ENCODE measurements at places on chromosomes 6 and 20. TPM values are rescaled to one million over a fixed set of nuclear protein-coding genes. Genes with fewer than 3 reads are reported as not detected.

The CRISP2 gene
- not detected for total RNA-seq

The DACT2 gene
- total RNA-seq, result 0.46 TPM

The LY6G6D gene
- not detected for total RNA-seq

The CITED2 gene
- total RNA-seq, result 215 TPM

The PHACTR1 gene
- total RNA-seq, result 75.5 TPM

The FOXF2 gene
- 0.18 TPM for total RNA-seq

The PNLDC1 gene
- total RNA-seq, result 0.35 TPM

The MYMX gene
- 0.41 TPM for total RNA-seq

The LAMA4 gene
- 69.9 TPM for total RNA-seq

GRCh38 chr6:110085285-110085684 lies 94.2 kb downstream of the WASF1 start:
- no peak for DNase-seq

GRCh38 chr20:43955062-43955749 lies 40.6 kb downstream of the TOX2 start:
- DNase-seq, result no peak

GRCh38 chr6:142707255-142707654 lies 237.7 kb downstream of the HIVEP2 start:
- no peak for DNase-seq

DNA sequence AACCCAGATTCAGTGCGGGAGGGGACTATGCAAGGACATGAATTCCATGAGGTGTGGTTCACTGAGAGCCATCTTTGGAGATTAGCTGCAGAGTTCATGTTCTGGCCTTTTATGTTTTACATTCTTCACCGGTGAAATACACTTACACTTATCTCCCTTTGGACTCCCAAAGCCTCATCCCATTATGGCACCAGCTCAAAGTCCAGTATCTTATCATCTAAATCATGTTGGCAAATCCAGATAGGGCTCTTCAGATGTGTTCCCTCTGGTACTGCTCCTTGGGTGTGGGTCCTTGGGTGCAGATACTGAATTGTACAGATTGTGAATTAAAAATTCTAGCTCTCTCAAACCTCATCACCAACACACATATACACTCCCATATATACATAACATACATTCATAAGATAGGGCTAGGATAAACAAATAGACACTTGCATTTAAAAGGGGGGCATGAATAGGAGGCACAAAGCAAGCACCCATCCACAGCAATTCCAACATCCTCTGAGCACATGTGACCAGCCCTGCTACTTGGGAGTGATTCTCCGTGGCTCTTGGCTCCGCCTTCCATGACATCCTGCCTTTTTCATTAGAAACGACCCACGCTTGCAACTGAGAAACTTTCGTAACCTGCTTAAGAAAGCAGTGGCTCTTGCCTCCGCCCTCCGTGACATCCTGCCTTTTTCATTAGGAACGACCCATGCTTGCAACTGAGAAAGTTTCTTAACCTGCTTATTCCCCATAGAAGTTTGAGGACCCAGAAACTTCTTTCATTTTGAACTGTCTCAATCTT lies 53.6 kb upstream of the LRRC1 start:
- DNase-seq, result no peak

DNA sequence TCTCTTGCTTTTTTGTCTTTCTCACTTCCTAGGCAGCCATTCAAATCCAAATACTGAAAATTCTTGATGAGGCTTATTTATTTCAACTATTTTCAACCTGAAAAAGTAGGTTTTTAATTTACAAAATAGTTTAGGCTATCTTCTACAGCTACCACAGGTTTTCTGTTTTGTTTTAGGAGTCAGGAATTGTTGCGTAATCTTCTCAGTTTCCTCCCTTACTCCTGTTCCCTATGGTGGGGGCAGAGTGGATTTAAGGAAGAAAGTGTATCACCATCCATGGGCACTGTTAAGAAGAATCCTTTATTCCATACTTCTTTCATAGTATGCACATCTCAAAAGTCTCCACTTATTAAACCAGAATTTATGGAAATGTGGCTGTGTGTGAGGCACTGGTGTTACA lies 182.4 kb downstream of the KHDC1L start:
- DNase-seq, result no peak

- DNase-seq, result no peak
These were observed 143.2 kb downstream of the PREX1 start for GRCh38 chr20:48684501-48685041.

- DNase-seq, result no peak
These were observed 162.4 kb downstream of the ID4 start for GRCh38 chr6:19999319-20000191.

- no peak for DNase-seq
These were observed 57.2 kb downstream of the CHD6 start for GRCh38 chr20:41560970-41561369.

DNA sequence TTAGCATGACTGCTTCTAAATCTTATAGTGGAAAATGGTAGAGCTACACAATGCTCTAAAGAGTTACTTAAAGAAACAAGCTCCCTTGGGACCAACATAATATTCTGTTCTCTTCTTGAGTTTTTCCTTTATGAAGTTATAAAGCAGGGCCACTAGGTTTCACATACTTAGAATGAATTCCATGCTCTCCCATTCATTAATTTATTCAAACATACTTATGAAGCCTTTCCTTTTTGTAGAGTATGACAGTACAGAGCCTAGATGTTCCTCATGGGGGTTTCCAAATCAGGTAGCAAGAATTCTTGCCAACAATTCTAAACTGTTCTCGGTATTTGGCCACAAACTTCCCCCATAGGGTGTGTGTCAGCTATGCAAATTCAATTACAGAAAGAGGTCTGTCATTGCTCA lies 20.6 kb upstream of the FABP7 start:
- no peak for DNase-seq

DNA sequence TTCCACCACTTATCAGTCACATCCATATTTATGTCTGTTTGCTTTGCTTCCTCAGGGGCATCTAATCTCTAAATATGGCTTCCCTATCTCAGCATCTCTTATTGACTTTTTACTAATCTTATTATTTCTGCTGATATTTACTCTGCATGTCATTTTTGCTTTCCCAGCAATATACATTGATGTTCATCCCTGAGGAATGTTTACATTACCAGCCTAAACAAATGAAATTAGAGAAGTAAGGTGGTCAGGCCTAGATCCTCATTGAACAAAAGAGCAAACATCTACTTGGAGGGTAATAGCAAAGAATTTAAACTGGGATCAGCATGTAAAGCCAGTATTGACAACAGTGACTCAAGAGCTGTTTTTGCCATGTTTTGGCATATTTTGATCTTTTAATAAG lies 546.4 kb downstream of the MMUT start:
- DNase-seq, result no peak

- no peak for DNase-seq
These were observed 623 bp downstream of the MYBL2 start for GRCh38 chr20:43667341-43668132.

DNA sequence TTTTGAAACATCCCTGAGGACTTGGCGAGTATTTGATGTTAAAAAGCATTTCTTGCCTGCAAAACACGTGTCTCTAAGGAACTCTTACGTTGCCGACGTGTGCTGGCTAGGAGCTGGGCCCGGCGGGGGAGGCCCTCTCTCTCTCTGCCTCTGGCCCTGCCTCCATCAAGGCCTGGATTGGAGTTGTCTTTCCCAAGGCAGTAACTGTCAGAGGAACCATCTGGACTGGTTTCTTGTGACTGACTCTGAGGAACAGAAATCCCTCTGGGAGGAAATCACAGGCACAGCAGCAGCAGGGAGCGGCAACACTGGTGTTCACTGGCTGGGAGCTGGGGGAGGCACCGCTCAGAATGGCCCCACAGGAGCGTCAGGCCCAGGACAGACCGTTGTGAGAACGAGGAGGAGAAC lies 244.2 kb downstream of the NRN1 start:
- DNase-seq, result no peak

DNA sequence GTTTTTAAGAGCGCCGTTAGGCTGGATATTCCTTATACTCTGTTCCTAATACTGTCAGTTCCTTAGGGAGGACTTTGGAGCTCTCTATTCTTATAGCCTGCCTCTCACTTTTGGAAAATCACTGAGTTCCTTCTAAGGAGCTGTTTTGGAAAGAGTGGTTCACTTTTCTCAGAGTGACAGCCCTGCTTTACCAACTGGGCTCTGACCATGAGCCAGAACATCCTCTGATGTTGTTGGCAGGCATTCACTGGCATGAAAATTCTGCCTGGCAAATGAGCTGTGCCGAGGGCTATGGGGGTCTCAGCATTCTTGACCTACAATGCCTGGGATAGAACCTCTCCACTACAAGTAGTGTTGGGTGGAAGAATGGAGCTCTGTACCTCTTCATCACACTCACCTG lies 14.9 kb upstream of the SEMG1 start:
- no peak for DNase-seq

DNA sequence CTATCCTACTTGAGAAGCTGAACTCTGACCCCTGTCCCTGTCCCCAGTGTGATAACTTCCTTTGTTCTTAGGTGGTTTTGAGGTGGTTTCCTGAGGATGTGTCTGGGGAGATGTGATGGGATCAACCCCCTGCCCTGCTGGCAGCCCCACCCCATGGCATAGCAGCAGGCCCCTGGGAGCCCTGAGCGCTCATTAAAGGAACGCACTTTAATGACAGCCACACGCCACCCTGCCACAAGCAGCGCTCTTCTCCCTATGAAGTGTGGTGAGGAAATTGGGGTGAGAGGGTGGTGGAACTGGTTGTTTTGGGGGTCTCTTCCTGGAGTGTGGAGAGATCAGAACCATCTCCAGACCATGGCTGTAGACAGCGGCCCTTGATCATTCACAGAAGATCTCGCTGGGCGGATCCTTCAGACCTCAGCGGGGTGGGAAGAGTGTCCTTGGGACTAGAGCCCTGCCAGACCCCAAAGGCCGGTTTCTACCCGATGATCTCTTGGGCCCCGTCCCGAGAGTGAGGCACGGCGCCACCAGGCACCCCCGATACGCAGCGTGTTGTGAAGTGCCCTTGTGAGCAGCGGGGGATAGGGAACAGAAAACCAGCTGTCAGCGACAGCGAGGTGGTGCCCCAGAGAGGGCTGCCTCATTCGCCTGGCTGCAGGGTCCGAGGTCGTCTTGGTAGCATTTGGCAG lies 45.4 kb downstream of the SYNJ2 start:
- DNase-seq, result no peak

GRCh38 chr6:42084889-42085288 lies 34.6 kb downstream of the TAF8 start:
- DNase-seq, result no peak

GRCh38 chr6:28383235-28384142 lies 16.1 kb downstream of the ZSCAN12 start:
- peak; percentile 88 for DNase-seq

- DNase-seq, result no peak
These were observed 102.3 kb downstream of the DLL1 start for GRCh38 chr6:170188571-170189001.

DNA sequence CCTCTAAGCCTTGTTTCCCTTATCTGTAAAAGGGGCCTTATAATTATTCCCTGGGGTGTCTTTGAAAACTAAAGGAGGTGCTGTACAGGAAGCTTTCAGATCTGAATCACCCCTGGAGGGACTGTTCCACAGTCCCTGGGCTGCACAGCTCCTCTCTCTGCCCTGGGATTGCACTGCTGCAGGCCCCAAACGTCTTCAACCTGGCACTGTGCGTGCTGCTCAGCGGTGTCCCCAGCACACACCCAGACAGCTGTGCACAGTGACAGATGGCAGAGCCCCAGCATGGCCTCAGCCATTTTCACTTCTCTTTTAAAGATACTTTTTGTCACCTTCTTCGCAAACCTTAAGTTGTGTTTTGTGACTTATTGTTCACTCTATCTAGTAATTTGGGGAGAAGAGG lies 50.7 kb upstream of the INSM1 start:
- no peak for DNase-seq

- DNase-seq, result no peak
These were observed 89.4 kb downstream of the C6orf118 start for GRCh38 chr6:165220045-165220444.

GRCh38 chr6:41970436-41970846 lies 28.8 kb upstream of the CCND3 start:
- no peak for DNase-seq

DNA sequence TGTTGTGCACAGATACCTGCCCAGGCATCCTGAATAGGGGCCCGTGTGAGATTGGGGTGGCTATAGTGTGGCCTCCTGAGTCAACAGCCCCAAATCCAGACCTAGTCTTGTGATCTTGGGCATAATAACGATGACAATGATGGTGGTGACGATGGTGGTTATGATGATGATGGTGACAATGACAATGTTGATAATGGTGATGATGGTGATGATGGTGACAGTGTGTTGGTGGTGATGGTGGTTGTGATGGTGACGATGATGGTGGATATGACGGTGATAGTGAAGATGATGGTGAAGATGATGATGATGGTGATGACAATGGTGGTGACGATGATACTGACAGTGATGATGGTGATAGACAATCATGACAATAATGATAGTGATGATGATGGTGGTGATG lies 5.1 kb upstream of the RPS21 start:
- no peak for DNase-seq

DNA sequence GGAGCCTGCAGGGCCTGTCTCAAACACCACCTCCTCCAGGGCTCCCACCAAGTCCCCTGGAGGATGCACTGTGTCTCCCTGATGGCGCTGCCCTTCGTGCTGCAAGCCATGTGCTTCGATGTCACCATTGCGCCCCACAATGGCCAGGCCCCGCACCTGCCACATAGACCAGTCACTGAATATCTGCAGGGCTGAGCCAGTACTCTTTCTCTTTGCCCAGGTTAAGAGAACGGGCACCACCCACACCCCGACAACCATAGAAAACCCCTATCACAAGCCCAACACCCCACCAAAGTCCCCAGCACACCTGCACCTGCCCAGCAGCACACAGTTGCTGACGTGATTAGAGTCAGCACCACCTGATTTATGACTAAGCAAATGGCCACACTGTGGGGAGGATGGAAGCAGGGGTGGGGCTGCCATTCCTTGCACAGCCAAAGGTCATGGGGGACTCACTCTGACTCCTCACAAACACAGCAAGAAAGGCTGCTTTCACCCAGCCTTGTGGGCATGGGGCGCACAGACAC lies 104.3 kb downstream of the SLC23A2 start:
- DNase-seq, result no peak

DNA sequence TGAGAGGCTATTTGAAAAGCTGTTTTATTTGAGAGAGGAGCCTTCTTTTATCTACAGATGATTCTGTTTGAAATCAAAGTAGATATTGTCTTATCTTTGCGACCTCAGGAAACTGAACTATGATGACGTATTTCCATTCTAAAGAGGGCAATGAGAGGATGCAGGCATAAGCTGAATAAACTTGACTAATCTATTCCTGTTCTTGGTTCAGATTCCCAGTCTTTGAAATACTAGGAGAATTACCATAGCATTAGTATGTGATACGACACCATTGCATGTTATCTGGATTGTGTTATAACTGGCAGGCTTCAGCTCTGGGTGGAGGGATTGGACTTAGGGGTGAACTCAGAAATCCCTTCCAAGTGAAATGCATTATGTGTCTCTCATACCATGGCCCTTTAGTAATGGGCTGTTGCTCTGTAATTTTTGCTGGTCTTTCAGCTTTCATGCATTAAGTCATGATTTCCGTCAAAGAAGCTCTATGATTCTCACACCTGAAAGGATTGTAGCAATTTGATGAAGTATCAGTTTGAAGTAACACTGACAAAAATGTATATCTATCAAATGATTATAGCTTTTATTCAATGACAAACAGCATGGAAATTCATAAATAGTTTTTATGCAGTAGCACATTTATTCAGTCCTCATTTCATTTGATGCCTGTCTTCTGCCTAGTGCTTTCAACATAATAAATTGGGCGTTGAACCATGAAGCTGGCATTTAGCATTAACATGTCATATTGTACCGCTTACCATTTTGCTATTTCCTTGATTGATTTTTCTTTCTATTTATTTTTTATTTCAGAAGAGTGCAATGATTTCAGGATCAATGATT lies 138.4 kb upstream of the SPACA1 start:
- DNase-seq, result no peak

GRCh38 chr20:4533368-4534133 lies 188.2 kb upstream of the PRND start:
- no peak for DNase-seq
